Tibial nerve (tissue), 4 donors: ENCODE measurements at places on chromosomes 6 and 20. TPM values are rescaled to one million over a fixed set of nuclear protein-coding genes. Genes with fewer than 3 reads are reported as not detected.

The NKAIN2 gene
- total RNA-seq, result 20.8 TPM

The KIF13A gene
- 31.8 TPM for total RNA-seq

The ATRN gene
- 25.7 TPM for total RNA-seq

GRCh38 chr6:7701212-7701834, 24.6 kb upstream of the BMP6 start:
- no peak for DNase-seq
- H3K4me3 ChIP-seq, result no peak overlapping the region

- no peaks in the 10 kb centered on the region for H3K27me3 ChIP-seq
- no peaks in the 10 kb centered on the region for H3K36me3 ChIP-seq
- DNase-seq, result no peak
Observed at GRCh38 chr6:121055572-121056163, 278.6 kb downstream of the TBC1D32 start.

- no peak overlapping the region for H3K4me3 ChIP-seq
- no peak for DNase-seq
- H3K36me3 ChIP-seq, result no peaks in the 10 kb centered on the region
- H3K4me1 ChIP-seq, result no peaks in the 10 kb centered on the region
Observed at GRCh38 chr6:90151576-90152422, 144.8 kb downstream of the BACH2 start.

DNA sequence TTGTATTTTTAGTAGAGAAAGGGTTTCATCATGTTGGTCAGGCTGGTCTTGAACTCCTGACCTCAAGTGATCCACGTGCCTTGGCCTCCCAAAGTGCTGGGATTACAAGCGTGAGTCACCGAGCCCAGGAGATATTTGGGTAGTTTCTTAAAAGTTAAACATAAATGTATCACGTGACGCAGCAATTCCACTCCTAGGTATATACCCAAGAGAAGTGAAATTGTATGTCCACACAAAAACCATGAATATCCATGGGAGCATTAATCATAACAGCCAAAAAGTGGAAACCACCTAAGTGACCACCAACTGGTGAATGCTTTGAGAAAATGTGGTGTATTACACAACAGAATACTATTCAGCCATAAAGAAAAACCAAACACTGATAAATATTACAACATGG, 164.8 kb downstream of the MRPL14 start:
- DNase-seq, result no peak
- no peaks in the 10 kb centered on the region for H3K36me3 ChIP-seq
- H3K27ac ChIP-seq, result no peak overlapping the region

DNA sequence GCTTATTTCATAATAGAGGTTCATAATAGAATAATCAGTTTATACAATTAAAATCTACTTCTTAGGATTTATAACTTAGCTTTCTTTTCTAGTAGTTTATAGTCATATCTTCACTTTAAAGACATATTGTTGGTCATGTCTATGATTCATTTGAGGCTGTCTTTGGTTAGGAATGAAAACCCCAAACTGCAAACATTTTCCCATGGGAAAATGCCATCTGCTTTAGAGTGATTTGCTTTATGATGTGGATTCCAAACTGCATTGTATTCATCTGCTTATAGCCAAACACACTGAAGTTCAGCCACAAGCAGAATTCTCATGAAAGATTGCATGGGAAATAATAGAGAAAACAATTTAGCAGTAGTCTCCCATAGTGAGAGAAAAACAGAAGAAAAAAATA, 128.0 kb downstream of the RFPL4B start:
- no peaks in the 10 kb centered on the region for H3K36me3 ChIP-seq
- H3K4me3 ChIP-seq, result no peak overlapping the region
- H3K27me3 ChIP-seq, result no peaks in the 10 kb centered on the region
- H3K27ac ChIP-seq, result no peak overlapping the region
- DNase-seq, result no peak

DNA sequence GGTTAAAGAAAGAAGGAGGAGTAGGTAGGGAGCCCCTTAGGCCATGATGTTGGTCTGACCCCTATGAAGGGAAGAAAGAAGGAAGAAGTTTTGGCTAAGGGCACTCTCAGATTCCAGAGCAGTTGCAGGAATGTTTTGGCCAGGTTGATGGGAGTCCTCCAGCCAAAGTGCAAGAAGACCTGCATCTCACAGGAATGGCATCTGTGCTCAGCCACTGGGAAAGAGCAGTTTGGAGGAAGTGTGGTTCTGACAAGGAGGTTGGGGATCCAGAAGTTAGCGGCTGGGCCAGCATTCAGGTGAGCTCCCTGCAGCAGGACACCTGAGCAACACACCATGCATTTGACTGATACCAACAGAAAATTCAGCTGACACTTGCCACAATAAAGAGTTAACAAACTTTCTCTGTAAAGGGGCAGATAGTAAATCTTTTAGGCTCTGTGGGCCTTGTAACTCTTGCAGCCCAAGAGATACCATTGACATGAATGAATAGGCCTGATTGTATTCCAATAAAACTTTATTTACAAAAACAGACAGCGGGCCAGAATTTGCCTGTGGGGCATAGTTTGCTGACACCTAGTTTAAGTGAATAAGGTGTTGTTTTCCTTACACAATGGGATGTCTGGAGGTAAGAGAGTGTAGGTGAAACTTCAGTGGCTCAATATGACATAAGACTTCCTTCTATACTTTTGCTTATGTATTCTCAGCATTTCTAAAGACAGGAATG, 71.0 kb downstream of the EDN1 start:
- no peak for DNase-seq
- no peaks in the 10 kb centered on the region for H3K36me3 ChIP-seq
- no peak overlapping the region for H3K27ac ChIP-seq
- H3K4me1 ChIP-seq, result no peaks in the 10 kb centered on the region
- no peak overlapping the region for H3K4me3 ChIP-seq
- H3K27me3 ChIP-seq, result no peaks in the 10 kb centered on the region

DNA sequence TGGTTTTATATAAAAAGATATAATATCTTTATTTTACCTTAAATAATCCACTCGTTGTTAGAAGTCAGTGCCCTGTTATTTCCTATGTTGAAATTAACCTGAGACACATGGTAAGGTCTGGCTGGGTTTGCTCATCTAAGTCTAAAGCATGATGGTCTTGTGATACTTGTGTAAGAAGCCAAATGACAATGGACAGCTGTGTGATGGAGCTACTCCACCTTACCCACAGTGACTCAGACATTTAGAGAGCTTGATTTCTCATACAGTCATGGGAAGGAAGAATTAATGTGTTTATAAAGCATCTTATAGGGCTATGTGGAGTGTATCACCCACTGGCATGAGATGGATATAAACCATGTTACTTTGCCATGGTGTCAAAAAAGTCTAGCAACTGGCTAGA, 11.7 kb downstream of the CTCFL start:
- no peak for DNase-seq
- H3K36me3 ChIP-seq, result no peaks in the 10 kb centered on the region
- no peak overlapping the region for H3K27ac ChIP-seq
- H3K4me1 ChIP-seq, result no peaks in the 10 kb centered on the region
- H3K4me3 ChIP-seq, result no peak overlapping the region
- H3K27me3 ChIP-seq, result no peaks in the 10 kb centered on the region
